ENCODE measurements at places on chromosomes 11 and 22.

DNA sequence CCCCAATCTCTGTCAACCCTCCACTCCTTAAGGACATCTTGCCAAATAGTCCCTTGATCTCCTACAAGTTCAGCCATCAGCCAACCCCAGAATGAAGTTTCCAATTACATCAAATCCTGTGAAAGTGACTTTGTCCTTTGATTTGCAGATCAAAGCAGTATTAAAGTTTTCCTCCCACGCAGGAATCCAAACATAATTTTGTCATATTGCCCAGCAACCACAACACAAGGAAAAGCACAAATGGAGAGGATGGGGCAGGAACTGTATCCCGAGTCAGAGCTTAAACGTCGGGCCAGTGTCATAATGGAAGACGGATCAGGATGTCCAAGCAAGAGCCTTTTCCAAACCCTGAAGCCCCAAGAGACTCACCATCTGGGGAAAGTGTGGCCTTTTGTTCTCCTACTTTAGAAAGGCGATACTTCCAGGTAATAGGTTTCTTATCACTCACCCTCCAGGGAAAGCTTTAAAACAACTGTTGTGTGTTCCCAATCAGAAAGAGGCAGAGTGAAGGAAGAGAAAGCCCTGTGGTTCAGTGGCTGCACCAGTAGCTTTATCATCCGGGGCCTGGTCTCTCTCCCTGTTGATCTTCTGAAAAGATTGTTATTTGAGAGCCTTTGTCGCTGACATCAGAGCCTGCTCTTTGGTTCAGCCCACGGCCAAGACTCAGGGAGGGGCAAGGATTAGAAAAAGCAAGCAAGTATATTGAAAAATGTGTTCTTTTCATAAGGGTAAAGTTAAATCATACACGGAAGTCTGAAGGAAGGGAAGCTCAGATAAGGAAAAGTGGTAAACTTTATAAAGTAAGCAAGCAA lies 41.7 kb downstream of the EXPH5 start:
- DNase-seq, result no peak

DNA sequence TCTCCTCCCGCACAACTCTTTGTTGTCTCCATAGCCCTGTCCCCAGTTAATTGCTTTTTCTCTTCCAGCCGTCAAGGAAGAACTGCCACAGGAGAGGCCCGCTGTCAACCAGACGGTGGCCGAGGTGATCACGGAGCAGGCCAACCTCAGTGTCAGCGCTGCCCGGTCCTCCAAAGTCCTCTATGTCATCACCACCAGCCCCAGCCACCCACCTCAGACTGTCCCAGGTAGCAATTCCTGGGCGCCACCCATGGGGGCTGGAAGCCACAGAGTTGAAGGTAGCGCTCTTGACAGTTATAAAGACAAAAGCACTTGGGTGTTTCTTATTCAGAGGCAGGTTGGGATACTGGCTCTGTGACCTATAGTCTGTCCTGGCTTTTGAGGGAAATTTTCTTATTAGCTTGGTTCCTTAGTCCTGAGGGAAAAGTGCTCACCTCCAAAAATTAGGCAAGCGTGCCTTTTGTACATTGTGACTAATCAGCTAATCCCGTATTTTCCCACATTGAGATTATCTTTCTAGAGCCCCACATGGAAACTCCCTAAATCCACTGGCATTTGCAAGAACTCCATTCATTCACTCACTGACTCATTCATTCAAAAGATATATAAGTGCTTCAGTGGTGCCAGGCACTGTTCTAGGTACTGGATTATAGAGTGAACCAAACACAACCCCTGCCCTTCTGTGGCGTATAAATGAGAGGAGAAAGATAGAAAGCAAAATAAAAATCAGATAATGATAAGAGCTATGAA lies 65.9 kb downstream of the KREMEN1 start:
- DNase-seq, result no peak

GRCh38 chr11:77619576-77620198 lies 17.9 kb downstream of the CLNS1A start:
- DNase-seq, result peak; percentile 51

DNA sequence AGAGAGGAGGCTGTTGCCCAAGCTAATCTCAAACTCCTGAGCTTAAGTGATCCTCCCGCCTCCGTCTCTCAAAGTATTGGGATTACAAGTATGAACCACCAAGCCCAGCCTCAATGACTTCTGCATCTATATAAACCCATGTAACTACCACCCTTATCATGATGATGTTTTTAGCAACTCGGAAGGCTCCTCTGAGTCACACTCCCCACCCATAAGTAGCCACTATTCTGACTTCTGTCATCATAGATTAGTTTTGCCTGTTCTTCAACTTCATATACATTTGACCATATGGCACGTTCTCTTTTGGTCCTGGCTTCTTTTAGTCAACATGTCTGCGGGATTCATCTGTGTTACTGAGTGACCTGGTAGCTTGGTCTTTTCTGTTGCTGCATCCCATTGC lies 6.4 kb upstream of the FOSL1 start:
- DNase-seq, result no peak

DNA sequence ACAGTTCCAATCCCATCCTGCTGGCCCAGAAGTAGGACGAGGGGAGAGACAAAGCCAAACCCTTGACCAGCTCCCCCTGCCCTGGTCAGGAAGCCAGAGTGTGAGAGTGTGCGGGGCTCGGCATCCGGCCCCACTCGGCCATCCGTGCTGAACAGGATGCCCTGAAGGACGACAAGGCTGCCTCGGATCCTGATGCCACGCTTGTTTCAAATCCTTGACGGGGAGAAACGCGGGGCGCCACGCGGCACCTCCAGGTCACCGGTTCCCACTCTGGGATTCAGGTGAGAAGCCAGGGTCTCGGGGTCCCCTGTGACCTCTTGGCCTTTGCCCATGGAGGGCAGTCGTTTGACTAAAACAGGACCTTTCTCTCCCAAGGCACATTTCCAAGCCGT lies 167.8 kb downstream of the BRD1 start:
- no peak for DNase-seq

DNA sequence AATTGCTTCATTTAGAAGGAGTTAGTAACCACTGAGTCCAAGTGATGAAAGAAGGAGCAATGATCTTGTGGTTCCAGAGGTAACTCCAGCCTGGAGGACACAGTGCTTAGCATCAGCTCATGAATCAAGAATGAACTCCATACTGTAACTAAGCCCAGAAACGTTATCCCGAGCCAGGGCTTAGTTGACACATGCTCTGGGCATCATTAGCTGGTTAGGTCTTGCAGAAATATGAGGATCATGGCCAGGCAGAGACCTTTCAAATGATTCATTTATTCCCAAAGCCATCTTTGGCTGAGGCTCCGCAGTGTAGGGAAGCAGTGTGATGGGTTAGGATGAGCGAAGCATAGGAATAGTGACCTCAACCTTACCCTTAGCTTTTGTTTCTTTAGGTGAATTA lies 277.4 kb downstream of the FAM76B start:
- no peak for DNase-seq

DNA sequence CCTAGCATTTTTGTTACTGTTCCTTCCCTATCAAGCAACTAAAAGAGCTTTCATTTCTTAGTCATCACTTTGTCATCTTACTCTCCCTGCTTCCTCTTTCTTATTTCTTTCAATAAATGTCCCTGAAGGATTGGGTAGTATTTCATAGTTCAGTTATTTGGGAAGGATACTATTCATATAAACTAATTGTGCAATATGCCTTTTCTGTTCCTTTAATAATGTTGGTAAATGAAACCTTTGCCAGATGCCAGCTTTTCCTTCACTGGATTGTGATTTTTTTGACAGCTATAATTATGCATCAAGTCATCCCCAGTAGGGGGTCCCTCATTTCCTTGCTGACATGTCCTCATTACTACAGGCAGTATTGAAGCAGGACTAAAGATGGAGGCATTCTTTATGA lies 101.7 kb downstream of the ATM start:
- DNase-seq, result no peak

DNA sequence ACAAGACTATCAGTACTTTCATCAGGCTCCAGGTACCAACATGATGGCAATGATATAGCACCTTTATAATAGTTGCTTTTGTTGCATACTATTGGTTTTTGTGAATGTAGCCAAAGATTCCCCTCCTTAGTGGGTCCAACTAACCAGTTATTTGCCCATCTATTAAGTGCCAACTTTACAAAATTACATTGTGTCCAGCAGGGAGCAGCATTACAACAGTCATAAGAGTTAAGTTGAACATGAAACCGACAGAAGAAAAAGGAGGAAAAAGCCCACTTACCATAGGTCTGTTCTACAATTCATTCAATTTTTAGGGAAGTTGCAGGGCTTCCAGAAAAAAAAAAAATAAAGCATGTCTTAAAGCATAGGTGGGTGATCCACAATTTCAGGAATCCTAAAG lies 21.6 kb downstream of the IMMP1L start:
- DNase-seq, result peak; percentile 31

GRCh38 chr22:36201630-36202319 lies at the start of gene APOL4:
TSS of gene APOL4 (minus strand) at chr22:36201809. CDS start at chr22:36201734, 75 bp downstream.
- no peak for DNase-seq

- DNase-seq, result peak; percentile 63
Observed at GRCh38 chr22:25777870-25778269, 35.9 kb downstream of the MYO18B start.

DNA sequence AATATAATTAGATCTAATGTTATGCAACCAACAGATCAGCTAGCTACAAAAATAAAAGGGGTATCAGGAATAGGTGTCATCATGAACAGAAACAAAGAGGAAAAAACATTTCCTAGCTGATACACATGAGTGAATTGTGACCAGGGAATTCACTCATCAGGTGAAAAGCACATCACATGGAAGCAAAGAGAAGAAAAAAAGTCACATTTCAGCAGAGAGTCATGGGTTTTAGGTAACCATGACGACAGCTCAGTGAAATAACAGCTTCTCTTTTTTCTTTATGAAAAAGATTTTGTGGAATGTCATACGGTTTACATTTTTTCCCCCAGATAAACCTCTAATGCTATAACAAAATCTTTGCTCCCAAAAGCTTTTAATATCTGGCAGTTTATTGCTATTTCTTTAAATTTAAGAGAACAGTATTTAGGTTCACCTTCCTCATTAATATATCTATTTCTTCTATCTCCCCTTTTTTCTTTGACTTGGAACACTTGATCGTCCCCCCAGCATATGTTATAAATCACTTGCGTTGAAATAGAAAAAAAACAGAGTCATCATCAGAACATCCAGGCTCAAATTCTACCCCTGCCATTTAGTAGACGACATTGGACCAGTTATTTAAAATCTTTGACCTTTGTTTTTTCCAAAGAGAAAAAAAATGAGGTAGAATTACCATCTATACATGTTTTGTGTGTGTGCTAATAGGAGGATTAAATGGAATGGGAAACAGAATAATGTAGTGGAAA lies 5.3 kb downstream of the TYR start:
- DNase-seq, result no peak

DNA sequence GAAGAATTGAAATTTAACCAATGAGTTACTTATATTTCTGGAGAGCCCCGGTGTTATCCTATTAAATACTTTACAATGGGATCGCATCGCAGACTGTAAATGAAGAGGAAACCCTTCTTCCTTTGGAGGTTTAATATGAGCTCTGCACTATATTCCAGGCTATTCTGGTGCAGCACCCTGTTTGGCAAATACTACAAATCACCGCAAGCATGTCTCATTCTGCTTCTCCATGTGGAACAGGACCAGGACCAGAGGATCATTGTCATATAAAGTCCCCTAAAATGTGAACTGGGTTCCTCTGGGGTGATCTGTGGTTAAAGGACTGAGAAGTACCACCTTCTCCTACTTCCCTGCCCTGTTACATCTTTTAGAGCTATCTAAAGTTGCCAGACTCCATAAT lies 703.7 kb downstream of the DLG2 start:
- DNase-seq, result no peak

DNA sequence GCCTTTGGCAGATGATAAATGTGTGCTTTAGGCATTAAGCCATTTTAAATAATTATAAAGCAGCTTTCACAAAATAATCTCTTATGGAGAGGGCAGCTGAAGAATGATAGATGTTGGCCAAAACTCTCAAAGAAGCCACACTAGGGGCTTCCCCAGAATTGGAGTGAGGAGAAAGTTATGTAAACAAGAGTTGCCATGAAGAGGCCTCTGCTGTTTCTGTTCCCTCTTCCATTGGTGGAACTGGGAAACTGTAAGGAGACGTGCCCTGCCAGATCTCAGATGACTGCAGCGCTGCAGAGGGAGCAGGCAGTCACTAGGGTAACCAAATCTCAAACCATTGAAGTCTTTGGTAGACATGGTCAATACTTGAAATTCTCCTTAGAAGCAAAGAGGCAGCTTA lies 19.4 kb upstream of the APLP2 start:
- no peak for DNase-seq

DNA sequence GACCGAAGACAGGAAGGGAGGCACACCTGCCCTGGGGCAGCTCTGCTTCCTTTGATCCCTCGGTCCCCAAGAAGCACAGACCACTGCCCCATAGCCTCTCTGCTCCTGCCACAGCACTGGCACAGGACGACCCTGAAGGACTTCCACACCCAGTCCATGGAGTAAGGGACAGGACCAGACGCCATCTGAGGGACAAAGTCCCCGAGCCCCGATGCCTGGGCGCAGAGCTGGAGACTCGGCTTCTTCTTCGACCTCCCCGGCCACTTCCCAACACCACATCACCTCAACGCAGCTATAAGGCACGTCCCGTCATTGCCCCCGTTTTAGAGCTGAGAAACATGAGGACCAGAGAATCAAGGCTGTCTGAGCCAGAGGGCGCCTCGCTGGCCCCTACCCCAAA lies 310.5 kb downstream of the BRD1 start:
- no peak for DNase-seq

GRCh38 chr11:115302946-115303703 lies 201.1 kb downstream of the CADM1 start:
- no peak for DNase-seq

DNA sequence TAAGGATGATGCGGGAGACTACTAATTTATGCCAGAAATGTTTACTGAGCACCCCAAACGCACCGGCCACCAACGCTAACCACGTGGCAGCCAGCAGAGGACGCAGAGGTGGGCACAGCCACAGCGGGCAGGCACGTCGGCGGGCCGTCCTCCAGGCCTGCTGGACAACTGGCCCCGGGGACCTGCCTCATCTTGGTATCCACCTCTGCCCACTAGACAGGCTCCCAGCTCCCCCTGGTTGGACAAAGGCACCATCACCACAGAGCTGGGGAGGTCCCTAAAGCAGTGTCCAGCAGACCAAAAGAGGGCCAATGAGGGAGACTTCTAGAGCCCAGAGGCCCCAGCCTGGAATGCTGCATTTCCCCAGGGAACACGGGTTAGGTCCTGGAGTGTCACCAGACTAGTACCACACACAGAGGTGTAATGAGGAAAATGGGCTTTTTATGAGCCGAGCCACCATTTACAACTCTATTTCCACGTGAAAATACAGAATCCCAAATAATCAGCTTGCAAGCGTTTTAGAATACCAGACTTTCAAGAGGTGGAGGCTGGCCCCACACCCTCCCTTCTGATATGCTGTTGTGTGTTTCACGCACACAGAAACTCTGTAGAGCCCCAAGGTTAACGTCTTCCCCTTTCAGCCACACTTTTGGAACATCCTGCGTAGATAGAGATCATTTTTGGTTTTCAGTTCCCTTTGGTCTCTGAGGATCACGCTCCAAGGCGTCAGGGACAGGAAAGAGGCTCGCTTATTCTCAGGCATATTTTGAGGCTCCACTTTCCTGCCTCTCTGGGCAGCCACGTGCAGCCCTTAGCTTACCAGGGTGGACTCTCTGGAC lies 23.7 kb upstream of the BID start:
- DNase-seq, result peak; percentile 71

- no peak for DNase-seq
Observed at GRCh38 chr11:94755494-94755893, 12.7 kb upstream of the AMOTL1 start.

Data from Jurkat, Clone E6-1 (cell line).